ENCODE measurements at places on chromosomes 5 and 9.

DNA sequence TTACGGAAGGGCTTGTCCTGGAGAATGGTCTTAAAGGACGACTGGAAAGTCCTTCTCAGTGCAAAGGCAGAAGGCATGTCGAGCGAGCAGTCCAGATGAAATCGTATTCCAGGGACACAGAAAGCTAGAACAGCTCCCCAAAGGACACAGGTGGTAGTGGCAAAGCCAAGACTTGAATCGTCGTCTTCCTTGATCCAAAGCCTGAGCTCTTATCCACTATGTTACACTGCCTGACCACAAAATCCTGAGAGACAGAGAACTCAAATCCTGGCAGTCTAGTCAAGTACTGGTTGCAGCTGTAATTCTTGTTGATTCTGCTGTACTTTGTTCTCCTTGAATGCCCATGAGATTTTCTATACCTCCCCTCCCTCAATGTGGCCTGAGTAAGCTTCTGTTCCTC is 198.7 kb downstream of the TARS1 start:
- no peak for DNase-seq

- DNase-seq: no peak
Observed at GRCh38 chr9:73162987-73163768, 11.5 kb downstream of the ANXA1 start.

DNA sequence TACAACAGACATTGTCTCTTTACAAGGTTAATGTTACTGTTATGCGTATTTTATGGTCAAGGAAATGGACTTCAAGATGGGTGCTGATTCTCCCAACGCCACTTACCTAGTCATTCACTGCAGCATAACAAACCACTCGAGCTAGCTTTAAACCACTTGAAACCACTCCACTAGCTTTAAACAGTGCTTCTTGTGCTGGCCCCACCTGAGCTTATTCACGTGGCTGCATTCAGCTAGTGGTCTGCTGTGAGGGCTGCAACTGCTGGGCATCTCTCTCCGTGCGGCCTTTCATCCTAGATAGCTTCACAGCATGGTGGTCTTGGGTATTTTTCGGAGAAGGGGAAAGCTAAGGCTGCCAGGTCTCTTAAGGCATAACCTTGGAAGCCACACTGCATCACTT is 3.5 kb upstream of the HRH2 start:
- no peak for DNase-seq

- DNase-seq: no peak
Observed at GRCh38 chr9:105238302-105238701, 6.1 kb upstream of the SLC44A1 start.

DNA sequence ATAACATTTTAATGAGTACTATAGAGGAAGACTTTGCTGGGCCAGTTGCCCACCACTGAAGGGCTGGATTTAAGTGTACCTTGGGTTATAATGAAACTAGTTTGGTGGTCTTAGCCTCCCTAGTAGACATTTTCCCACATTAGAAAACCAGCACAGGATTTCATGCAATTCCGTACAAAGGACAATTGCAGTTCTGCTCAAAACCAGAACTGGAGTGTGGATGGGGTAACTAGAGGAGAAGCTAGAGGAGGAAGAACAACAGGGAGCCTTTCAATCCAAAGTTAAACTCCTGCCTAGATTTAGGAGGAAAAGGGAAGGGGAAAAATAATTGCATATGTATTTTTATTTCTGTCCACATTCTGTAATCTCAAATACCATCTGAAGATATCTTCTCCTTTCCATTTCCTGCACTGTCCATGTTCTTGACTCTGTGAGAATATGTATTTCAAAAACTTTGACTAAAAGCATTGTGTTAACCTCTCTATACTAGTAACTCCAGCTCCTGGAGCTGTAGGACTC is 97.5 kb upstream of the SSBP2 start:
- no peak for DNase-seq

DNA sequence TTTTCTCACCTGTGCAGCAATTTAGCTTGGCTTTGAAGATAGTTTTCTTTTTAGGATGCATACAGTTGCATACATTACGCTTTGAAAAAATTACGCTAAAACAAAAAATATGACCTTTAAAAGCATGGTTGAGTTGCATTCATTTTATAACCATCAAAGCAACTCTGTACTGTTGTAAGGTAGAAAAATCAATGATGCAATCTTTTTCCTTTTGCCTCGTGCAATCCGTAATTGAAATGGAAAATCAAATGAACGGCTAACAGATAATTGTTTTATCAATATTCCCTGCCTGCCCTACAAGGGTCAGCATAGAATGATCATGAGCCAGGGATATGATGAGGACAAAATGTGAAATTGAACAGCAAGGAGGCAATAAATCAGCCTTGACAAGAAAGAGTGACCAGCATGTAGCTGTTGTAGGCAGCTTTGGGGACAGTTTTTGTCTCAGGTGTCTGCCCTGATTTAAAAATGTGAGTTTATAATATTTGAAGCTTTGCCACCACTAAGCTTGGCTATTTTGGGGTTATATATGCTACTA is 98.2 kb downstream of the PBX3 start:
- DNase-seq: no peak

DNA sequence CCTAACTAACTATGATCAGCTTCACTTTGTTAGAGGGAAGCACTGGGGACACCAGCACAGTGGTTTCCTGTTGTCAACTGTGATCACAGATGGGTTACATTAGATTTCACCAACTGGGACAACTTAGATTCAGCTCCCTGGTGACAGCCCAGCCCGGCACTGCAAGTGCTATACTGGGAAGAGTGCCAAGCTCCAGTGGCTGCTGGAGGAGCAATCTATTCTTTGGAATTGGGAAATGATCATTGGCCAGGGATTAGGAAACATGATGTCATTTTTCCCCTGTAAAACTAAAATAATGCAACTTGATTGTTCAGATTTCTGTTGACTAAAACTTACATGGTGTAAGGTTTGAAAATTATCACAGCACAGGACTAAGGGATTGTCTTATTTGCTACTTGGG is 33.2 kb downstream of the PTGR1 start:
- DNase-seq: no peak

- no peak for DNase-seq
Observed at GRCh38 chr5:153084511-153084910, 406.0 kb upstream of the GRIA1 start.

GRCh38 chr5:53917826-53918225 is 357.4 kb downstream of the NDUFS4 start:
- DNase-seq: no peak

DNA sequence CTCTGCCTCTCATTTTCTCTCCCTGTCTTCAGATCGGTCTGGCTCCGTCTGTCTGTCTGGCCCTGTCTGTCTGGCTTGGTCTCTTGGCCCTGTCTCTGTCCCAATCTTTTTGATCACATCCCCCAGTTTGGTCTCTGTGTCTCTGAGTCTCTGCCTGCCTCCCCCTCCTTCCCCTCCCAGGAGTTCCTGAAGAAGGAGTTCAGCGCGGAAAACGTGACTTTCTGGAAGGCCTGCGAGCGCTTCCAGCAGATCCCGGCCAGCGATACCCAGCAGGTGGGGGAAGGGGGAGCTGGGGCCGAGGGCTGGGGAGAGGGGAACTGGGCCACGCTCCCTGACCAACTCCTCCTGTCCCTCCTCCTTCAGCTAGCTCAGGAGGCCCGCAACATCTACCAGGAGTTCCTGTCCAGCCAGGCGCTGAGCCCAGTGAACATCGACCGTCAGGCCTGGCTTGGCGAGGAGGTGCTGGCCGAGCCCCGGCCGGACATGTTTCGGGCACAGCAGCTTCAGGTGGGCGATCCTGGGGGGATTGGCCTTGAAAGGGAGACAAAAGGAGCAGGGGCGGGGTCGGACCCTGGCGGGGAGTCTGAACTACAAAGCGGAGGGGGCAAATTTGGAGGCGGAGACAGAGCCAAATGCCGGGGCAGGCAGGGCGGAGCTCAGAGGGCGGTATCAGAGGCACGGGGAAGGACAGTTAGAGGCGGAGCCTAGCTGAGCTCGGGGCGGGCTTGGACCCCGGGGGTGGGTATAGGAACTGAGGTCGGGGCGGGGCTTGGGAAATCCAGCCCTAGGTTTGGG is 9.0 kb downstream of the RGS14 start:
- no peak for DNase-seq
